H7 (cell line): ENCODE measurements at places on chromosomes 3 and 15. TPM values are rescaled to one million over a fixed set of nuclear protein-coding genes. Genes with fewer than 3 reads are reported as not detected.

SRPRB gene
- 26.5 and 27.7 TPM in 2 replicates for total RNA-seq

FEZF2 gene
- 0.14 TPM in 1 of 2 replicates, not detected in the other for total RNA-seq

CRABP1 gene
- 744 and 864 TPM in 2 replicates for total RNA-seq

AGTR1 gene
- total RNA-seq, result 0.03 and 0.30 TPM in 2 replicates

ADGRG7 gene
- not detected in 2 replicates for total RNA-seq

MASP1 gene
- total RNA-seq, result 1.2 and 4.1 TPM in 2 replicates

ECE2 gene
- not detected in 2 replicates for total RNA-seq

MAP3K13 gene
- total RNA-seq, result not detected in 2 replicates

PARP14 gene
- total RNA-seq, result 5.6 and 8.5 TPM in 2 replicates

CCR5 gene
- not detected in 2 replicates for total RNA-seq

IL5RA gene
- total RNA-seq, result not detected in 2 replicates

CDHR4 gene
- not detected in 2 replicates for total RNA-seq
